ENCODE measurements at places on chromosomes 1 and 21. TPM values are rescaled to one million over a fixed set of nuclear protein-coding genes. Genes with fewer than 3 reads are reported as not detected.

LCE3E gene
- polyA plus RNA-seq = not detected

CRNN gene
- not detected for polyA plus RNA-seq

AGBL4 gene
- 4.0 TPM for polyA plus RNA-seq

OPRD1 gene
- polyA plus RNA-seq = 1.9 TPM

CFHR1 gene
- not detected for polyA plus RNA-seq

ANKRD65 gene
- polyA plus RNA-seq = 54.3 TPM

FMN2 gene
- 40.2 TPM for polyA plus RNA-seq

CACHD1 gene
- 6.4 TPM for polyA plus RNA-seq

USH2A gene
- 0.17 TPM for polyA plus RNA-seq

LRRC71 gene
- polyA plus RNA-seq = not detected

SERINC2 gene
- 64.8 TPM for polyA plus RNA-seq

Measured in brain (organoid and tissue), 16 donors.